Right lobe of liver (tissue), 6 donors: ENCODE measurements at places on chromosomes 2 and 18.

DNA sequence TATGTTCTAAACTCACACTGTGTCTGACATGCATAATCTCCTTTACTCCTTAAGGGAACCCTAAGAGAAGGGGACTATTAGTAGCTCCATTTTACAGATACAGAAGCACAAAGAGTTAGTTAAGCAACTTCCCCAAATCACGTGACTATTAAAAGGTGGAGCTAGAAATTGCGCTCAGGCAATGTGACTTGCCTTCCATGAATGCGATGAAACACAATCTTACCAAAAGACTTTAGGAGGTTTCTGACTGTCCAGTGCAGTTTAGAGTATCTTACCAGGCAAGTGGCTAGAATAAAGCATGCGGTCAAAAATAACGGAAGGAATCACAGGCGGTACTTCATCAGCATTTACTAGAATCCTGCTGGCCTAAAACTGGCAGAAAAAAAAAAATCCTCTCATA is 70.4 kb downstream of the ZNF521 start:
- no peak for DNase-seq

GRCh38 chr2:221779614-221780067 is 207.5 kb upstream of the EPHA4 start:
- DNase-seq = no peak

DNA sequence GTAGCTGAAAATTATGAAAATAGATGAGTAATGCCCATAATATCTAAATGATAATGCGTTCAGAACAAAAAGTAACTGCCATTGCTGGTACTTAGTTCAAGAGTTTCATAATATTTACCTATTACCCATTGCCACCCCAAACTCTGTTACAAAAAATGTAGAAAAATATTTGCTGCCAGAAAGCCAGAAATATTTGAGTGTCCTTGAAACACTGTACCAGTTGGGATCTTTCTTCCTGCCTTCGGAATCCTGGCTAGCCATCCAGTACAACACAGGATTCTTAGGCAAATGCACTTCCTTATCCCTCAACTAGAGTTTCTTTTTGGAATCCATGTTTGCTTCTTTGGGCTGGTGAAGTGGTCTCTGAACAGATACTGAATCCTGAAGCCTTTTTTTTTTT is 207.1 kb downstream of the MCFD2 start:
- DNase-seq = no peak

GRCh38 chr18:11994703-11995444 is 13.6 kb downstream of the IMPA2 start:
- DNase-seq = peak; percentile 44

GRCh38 chr2:105866216-105867185 is 121.8 kb downstream of the NCK2 start:
- no peak for DNase-seq

- no peak for DNase-seq
Observed at GRCh38 chr2:242051463-242051862, 181.9 kb downstream of the RTP5 start.

DNA sequence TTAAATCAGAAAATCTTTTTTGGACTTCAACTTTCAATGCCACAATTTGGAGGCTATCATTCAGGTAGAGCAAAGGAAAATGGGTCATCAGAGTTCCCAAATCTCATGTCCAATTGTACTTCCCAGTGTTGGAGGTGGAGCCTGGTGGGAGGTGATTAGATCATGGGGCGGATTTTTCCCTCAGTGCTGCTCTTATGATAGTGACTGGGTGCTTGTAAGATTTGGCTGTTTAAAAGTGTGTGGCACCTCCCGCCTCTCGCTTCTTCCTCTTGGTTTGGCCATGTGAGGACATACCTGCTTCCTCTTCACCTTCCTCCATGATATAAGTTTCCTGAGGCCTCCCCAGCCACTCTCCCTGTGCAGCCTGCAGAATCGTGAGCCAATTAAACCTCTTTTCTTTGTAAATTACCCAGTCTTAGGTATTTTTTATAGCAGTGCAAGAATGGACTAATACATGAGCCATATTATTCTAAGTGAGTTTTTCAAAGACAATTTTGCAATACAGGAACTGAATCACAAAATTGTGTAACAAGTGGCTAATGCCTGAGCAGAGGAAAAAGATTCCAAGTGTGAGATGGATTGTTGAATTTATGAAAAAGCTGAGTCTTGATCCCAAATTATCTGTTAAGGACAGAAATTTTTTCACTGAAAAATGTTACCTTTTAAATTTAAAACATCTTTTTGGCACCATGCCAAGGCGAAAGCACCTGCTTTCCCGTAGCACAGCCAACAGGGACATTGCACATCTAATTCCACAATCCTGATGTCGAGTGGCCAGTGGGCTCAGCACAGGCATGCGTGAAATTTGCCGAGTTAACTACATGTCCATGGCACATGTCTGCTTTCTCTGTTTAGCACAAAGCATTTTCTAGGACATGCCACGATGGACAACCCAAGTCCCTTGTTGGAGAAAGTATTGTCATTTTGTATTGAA is 150.9 kb downstream of the COL6A3 start:
- DNase-seq = no peak

DNA sequence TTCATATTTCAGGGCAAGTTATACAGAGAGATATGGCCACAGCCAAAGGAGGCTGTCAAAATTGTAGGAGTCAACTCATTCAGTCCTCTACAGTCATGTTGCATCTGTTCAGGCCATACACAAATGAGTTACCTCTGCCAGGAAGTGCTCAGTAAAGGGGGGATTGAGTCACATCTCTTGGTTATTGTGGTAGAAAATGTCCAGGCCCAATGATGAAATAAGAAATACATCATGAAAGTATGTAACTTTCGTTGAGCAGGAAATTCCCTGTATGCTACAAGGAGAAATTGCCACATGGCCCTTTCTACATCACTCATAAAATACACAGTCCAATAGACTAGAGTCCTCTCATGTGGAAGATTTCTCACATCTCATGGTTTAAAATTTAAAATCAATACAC is 103.9 kb upstream of the COL3A1 start:
- DNase-seq = no peak

DNA sequence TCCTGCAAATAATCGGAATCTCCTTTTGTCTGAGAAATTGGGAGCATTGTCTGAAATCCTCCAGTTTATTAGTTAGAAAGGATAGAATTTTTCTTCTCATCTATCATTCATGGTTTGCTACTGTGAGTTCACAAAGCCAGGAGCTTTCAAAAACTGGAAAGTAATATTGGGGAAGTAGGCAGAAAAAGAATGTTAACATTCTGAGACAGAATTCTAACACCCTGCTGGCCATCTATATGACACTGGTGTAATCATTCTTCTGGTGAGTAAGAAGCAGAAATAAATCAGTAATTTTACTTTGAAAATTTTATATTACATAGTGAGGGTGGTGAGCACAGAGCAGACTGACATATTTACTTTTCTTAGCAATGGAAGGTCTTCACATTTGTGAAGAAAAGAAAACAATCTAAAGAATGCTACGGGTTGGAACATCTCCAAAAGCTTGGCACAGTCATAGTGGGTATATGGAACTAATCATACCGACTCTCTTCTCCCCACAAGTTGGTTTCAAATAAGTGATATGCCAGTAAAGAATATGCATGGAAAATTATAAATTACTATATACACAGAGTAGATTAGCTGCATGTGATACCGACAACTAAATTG is 344.9 kb downstream of the LPIN1 start:
- DNase-seq = no peak

DNA sequence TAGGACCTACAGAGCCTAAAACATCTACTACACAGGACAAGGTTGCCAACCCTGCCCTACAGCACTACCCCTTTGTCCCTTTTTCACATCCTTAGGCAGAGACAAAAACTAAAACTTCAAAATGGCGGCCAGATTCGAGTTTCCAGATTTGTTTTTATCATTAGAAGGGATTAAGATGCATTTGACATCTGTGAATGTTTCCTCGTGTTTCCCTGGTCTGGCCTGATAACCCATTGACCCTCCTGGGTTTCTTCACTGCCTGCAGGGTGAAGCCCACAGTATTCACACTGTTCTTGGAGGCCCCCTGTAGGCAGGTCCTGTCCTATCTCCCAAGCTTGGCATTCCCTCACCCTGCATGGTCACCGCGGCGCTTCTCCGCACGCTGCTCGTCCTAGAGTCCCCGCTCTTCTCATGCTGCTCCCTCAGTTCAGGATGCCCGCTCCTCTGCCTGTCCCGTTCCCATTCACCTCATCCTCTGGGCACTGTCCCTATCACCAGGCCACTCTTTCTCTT is 67.6 kb downstream of the TPGS2 start:
- DNase-seq = no peak

- DNase-seq = no peak
Observed at GRCh38 chr2:584863-585823, 92.1 kb downstream of the TMEM18 start.

DNA sequence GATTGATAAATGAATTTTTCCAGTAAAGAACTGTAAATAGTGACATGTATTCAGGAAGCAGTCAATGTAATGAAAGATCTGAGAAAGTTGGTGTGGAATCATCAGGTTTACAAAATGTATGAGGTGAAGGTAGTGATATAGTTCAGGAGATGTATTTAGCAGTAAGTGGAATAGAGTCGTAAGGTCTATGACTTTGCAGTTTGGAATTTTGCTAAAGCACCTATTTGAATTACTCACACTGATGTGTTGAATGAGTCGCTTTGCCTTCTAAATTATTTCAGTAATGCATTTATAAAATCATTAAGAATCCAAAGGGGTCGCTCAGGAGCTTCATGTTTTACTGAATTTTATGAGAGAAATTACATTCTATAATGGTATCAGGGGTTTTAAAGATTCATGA is 713.7 kb downstream of the DSC3 start:
- DNase-seq = no peak

DNA sequence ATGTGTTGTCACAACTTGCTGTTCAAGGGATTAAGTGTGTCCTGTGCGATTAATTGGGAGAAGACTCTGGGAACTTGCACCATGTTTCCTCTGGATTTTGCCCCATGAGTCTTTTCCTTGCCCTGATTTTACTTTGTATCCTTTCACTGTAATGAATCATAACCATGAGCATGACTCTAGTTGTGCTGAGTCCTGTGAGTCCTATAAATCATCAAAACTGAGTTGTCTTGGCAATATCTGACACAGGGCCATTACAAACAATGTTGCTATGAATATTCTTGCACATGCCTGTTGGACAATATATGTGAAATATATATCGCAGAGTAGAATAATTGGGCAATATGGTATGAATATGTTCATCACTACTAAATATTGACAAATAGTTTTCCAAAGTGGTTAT is 56.5 kb upstream of the COL5A2 start:
- no peak for DNase-seq

DNA sequence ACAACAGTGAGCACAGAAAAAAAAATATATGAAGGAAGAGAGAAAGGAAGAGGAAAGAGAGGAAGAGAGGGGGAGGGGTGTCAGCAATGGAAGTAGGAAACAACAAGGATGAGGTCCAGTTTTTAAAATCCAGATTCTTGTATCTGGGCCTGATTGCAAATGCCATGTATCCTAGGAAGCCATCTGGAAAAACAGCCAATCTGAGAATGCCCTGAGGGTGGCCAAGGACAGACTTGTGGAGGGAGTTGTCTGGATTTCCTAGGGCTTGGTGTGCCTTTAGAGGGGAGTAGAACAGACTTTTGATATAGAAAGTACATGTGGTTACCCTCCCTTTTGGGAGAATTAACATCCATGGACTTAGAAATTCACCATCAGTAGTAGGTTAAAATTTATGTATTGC is 47.1 kb downstream of the PRKCE start:
- no peak for DNase-seq

DNA sequence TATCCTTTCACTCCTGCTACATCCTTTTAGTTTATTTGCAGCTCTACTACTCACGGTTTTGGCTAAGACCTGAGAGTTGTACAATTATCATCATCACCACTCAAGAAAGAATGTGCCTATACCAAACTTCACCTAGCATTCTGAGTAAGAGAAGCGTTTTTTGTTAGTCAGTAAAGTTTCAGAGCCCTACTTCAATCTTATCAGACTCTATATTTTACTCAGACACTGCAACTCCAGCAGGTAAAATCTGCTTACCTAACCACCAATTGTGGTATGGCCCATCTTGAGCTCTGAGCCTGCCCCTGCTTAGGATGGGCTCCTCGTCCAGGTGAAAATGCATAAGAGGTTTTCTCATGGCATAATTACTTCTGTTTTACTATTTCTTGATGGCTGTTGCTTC is 37.1 kb downstream of the ICOS start:
- DNase-seq = no peak

DNA sequence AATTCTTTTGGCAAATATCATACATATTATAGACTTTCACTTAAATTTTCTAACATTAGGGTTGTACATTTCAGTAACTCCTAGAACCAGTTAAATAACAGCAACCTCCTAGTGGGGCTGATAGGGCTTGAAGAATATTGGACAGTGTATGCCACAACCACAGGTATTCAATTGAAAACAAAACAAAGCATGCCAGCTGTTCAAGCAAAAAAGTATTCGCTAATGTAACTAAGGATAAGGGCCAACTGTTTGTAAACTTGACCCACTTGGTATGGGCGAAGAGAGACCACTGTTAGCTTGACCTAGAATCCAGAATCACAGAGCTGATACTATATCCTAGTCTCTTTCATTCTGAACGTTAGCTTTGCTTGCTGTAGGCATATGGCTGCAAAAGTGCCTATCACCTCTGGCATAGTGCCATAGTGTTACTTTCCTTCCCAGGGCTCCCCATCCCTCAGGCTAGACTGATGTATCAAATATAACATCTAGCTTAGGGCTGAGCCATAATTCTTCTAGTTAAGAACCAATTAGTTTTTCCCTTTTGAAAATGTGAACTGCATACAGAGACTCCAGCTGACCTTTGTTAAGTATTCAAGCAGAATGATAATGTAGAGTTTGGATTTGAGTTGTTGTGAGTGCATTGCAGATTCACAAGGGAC is 458.8 kb upstream of the NRXN1 start:
- DNase-seq = no peak

GRCh38 chr2:150866431-150866830 is 379.0 kb upstream of the RND3 start:
- DNase-seq = no peak

DNA sequence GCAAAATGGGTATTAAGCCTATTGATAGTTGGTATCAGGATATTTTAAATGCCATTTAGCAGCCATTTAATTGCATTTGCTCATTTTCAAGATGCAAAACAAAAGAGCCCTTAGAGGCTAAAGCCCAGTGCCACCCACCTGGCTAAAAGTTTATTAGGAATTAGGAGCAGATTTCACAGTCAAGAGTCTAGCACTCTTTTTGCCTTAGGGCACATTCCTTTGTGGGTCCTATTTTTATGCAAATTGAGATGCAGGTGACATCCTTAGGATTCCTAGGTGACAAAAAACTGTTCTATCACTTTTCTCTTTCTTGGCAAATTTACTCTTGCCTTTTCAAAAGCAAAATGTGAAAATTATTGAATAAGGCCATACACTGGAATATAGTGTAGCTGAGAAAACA is 42.0 kb downstream of the CTNNA2 start:
- no peak for DNase-seq

DNA sequence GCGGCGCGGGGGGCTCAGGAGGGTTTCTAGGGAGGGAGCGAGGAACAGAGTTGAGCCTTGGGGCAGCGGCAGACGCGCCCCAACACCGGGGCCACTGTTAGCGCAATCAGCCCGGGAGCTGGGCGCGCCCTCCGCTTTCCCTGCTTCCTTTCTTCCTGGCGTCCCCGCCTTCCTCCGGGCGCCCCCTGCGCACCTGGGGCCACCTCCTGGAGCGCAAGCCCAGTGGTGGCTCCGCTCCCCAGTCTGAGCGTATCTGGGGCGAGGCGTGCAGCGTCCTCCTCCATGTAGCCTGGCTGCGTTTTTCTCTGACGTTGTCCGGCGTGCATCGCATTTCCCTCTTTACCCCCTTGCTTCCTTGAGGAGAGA is 5.2 kb downstream of the PROC start:
- no peak for DNase-seq

- DNase-seq = no peak
Observed at GRCh38 chr2:205802941-205803340, 120.6 kb downstream of the NRP2 start.
